HT1080 (cell line): ENCODE measurements at places on chromosomes 2 and 18. TPM values are rescaled to one million over a fixed set of nuclear protein-coding genes. Genes with fewer than 3 reads are reported as not detected.

Gene TSN
- 54.2 and 57.6 TPM in 2 replicates for total RNA-seq

Gene CARF
- 1.6 and 2.6 TPM in 2 replicates for total RNA-seq

DNA sequence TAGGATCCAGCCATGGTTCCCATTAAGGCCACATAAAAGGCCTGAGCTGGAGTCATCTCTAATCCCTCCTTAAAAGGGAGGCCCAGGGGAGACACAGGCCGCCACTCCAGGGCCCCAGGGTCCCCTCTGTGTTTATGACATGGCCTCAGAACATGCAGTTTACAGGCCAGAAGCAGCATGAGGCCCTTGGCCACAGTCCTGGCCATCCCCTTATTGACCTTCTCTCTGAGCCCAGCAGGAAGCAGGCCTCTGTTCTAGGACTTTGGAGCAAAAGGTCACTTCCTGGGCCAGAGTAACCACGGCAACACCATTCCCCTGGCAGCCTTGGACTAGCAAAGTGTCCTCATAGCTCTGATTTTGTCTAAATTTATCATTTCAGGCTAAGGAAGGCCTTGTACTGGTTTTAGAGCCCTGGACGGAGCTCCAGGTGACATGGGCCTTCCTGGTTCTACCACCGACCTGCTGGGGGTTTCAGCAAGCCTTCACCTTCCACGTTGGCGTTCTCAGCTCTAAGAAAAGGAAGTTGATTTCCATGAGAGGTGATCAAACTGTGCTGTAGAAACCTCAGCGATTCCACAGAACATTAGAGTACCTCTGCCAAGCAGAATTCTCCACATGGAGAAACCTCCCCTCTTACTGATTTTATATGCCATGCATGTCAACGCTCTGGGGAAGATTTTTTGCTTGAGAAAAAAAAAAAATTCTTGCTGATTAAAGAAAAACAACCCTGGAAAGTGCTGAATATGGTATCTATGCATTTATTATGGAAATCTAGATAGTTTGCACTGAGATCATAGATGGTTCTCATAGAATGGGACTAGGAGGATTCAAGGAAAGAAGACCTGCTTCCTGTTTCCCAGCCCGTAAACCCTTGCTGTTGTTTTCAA lies 53.7 kb downstream of the HS1BP3 start:
- DNase-seq, result no peak

Gene NBAS
- total RNA-seq, result 25.5 and 34.2 TPM in 2 replicates

DNA sequence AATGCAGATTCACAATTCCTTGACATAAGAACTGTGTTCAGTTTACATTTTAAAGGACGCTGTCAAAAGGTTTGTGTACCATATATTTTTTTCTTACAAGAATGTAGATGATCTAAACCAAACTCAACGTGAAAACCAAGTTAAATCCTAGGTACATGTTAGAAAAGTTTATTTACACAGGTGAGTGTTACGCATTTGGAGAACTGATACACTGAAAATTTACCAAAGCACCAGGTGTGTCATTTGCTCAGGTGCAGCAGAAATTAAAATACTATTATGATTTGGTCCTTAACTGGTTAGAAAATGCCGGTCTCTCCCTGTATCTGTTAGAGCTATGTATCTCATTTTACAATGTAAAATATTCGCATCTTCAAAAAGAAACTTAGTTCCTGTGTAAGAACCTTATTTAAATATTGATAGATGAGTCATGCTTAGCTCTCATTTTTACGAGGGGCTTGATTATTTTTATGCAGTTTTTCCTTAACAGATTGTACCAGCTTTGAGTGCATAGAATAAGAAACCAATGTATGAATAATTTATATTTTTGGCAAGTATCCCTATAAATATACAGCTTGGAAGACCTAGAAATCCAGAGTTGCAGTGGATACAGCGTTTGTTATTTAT lies 25.1 kb downstream of the MFF start:
- no peak for DNase-seq

Gene THSD7B
- 0.03 and 0.77 TPM in 2 replicates for total RNA-seq

DNA sequence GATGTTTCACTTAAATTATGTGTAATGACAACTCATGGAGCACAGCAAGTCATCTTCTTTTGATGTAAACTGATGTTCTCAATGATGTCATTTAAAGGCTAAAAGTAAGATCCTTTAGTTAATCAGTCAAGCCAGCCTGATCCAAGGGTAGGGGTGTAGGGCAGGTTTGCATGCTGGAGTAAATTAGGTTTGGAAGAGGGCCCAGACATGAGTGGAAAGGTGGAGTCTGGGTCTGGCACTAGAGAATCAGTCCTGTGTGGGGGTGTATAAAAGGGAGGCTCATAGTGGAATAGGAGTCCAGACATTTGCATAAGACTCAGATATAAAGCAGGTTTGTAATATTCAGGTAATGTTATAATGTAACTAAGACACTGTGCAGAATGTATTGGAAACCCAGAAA lies 88.8 kb upstream of the NYAP2 start:
- DNase-seq, result no peak

GRCh38 chr2:61671561-61672315 lies 133.6 kb upstream of the XPO1 start:
- no peak for DNase-seq

DNA sequence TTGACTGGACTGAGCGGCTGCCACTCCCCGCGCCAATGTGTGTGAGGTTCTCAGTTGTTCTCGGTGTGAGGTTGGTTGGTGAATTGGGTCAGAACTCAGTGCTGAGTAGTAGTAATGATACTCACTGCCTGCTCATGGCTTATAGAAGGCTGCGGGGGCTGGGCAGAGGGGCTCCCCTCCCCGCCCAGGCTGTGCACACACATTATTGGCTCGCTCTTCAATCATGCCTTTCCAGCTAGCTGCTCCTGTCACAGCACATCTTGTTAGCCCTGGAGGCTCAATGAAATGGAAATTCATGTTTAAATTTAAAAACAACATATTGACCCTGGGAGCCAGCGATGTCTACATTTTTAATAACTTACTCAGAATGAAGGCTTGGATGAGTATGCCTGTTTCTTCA lies 152.8 kb downstream of the CELF4 start:
- DNase-seq, result no peak

DNA sequence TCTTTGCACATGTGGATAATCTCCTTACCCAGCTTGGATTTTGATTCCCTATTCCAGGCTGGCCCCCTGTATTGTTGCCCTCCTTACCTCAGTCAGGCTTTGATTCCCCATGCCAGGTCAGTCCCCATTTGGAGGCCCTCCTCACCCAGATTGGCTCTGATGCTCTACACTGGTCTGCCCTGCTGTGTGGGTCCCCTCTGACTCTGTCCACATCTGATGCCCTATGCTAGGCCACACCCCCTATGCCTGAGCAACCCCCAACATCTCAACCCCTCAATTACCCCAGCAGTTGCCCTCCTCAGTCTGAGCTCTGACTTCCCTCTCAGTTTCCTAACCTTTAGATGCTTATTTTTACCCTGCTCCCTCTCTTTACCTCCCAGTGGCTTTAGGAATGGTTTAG lies 89.4 kb downstream of the UBR3 start:
- DNase-seq, result no peak

Gene MOCOS
- 9.2 and 12.2 TPM in 2 replicates for total RNA-seq

- no peak for DNase-seq
Observed at GRCh38 chr18:74817576-74817975, 219.9 kb downstream of the ZNF407 start.

- no peak for DNase-seq
Observed at GRCh38 chr2:109594246-109594885, 19.4 kb downstream of the SEPTIN10 start.

DNA sequence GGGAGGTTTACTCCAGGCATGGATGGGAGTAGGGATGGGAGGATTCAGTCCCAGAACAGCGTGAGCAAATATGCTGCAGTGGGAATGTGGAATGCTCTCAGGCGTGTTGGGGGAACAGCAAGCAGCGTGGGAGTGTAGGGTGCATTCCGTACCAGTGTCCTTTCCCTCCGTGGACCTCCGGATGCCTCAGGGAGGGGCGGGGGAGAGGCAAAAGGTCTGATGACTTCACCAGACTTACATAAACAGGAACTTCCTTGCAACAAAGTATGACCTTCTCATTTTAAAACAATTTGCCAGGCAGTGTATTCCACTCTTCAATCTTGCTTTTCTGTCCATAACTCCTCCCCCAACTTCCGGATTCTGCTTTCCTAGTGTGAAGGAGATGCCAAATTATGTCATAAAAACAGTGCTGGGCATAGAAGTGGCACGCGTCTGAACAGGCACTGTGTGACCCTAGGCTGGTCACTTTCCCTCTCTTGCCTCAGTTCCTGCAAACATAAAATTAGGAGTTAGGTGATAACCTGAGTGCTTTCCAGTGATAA lies 36.9 kb downstream of the RPL37A start:
- DNase-seq, result peak; percentile 83

Gene NEDD4L
- total RNA-seq, result 76.3 and 83.9 TPM in 2 replicates

GRCh38 chr2:48946449-48947048 lies 191.0 kb upstream of the LHCGR start:
- DNase-seq, result peak; percentile 49

Gene STAT4
- not detected in 2 replicates for total RNA-seq

DNA sequence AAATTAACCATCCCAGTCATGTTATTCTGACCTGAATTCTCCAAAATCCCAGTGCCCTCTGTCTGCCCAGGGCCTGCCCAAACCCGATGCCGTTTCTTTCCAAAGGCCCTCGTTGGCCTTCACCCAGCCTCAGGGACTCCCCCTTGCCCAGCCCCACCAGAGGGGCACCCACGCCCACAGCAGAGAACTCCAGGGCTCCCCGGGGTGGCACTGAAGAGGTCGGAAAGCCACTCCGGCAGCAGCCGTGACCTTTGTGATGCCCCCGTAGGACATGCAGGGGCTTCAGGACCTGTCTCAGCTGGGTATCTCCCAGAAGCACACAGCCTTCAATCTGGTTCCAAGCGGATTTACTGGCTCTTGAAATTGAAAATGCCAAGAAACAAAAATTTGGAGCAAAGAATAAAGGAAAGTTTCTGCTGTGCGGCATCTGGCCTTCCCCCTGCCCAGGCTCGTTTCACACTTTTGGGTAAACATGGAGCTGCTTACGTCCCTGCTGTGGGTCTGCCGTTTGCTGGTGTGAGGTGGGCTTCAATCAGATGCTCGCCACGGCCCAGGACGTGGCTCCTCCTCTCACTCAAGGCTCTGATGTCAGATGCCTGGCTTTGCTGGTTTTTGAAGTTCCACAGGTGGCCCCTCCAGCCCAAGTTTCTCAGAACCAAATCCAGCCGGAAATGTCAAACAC lies 101.3 kb downstream of the TPO start:
- no peak for DNase-seq

DNA sequence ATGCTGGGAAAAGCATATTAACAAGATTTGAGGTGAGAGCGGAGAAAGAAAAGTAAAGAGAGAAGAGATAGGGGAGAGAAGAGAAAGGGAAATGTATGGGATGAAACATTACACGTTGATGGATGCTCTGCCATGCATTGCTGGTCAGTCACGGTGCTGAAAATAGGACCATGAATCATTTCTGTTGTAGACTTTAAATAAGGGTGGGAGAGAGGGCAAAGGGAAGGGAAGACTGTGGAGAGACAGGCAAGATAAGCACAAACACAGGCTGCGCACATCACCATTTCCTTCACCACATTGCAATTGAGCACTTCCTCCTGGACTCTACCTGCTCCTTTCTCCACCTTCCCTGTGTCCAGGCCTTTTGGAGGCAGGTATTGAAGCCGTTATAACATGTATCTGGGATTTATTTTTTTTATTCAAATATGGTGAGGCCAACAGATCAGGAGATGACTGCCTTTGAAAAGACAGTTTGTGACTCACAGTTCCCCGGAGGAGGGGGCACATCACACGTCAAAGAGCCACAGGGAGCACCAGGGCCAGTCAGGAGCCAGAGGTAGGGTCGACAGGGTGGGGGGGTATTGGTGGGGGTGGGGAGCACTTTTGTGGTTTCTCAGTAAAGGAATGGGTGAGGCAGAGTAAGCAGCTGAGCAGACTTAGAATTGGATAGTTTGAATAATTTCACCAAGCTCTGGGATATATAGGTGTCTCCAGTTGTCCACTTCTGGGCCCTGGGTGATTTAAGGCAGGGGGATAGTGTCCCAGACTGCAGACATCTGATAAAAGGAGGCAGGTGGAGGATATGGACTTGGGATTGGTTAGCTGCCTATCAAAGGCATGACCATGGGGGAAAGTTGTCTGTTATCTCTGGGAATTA lies 372.8 kb upstream of the ST6GAL2 start:
- DNase-seq, result no peak

Gene CHRNG
- not detected in 2 replicates for total RNA-seq

Gene SYT4
- total RNA-seq, result not detected in 2 replicates

- no peak for DNase-seq
Observed at GRCh38 chr2:147634826-147635225, 210.0 kb upstream of the ACVR2A start.

DNA sequence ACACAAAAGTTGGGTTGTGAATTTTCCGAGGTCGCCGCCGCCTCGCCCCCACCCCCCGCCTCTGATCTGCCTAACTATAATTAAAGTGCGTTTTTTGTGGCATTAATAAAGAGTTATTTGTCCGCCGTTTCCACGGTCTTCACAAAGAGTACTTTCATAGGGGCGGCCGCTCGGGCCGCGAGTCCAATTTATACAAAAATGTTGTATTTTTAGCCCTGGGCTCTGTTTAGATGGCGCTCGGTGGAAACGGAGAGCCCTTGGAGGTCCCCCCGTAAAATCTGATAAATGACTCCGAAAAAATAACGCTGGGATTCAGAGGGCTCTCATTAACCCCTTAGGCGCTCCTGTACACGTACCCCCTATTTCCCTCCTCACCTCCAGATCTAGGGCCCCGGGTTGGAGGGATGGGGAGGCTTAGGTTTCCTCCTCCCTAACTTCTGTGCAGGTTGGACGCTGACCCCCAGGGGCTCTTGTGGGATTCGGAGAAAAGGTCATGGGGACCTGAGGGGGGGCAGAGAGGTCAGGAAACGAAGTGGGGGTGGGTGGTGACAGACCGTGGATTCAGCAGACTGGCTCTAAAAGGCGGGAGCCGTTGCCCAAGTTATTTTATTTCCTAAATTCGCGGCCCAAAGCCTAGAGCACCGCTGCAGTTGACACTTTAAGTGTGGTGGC lies 1.9 kb downstream of the CYP26B1 start:
- DNase-seq, result no peak

Gene LHCGR
- total RNA-seq, result not detected in 2 replicates

- DNase-seq, result no peak
Observed at GRCh38 chr2:121101093-121101715, 183.8 kb downstream of the TFCP2L1 start.

DNA sequence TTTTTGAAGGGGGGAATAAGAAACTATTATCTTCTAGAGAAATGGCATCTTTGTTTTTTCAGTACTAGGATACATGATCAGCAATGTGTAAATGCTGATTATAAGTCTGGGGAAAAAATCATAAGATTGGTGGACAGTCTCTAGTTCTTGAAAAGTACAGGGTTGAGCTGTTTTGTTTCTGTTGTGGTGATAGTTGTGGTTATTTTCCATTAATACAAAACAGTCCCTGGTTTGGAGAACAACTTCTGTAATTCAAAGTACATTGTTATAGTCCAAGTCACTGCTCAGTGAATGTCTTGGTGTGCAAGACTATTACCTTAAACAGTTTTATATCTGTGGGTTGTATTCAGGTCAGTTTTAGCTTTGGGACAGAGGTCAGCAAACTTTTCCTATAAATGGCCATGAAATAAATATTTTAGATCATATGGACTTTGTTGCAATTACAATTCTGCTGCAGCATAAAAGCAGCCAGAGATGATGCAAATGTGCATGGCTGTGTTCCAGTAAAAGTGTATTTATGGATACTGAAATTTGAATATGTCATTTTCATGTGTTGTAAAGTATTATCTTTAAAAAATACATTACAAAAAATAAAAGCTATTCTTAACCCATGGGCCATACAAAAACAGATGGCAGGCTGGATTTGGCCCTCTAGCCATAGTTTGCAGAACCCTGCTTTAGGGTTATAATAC lies 111.0 kb downstream of the CERS6 start:
- DNase-seq, result no peak

Gene CD207
- total RNA-seq, result not detected in 2 replicates

Gene ACMSD
- total RNA-seq, result not detected in 2 replicates
